ENCODE measurements at places on chromosomes 7 and 10.
A peak's percentile ranks its signal among the peaks of the same experiment; 100 is the strongest.

GRCh38 chr7:73799282-73800141 is 29.4 kb upstream of the CLDN3 start:
- DNase-seq: peak; percentile 2

- no peak for DNase-seq
These were observed 170.8 kb upstream of the HABP2 start for GRCh38 chr10:113381981-113382509.

DNA sequence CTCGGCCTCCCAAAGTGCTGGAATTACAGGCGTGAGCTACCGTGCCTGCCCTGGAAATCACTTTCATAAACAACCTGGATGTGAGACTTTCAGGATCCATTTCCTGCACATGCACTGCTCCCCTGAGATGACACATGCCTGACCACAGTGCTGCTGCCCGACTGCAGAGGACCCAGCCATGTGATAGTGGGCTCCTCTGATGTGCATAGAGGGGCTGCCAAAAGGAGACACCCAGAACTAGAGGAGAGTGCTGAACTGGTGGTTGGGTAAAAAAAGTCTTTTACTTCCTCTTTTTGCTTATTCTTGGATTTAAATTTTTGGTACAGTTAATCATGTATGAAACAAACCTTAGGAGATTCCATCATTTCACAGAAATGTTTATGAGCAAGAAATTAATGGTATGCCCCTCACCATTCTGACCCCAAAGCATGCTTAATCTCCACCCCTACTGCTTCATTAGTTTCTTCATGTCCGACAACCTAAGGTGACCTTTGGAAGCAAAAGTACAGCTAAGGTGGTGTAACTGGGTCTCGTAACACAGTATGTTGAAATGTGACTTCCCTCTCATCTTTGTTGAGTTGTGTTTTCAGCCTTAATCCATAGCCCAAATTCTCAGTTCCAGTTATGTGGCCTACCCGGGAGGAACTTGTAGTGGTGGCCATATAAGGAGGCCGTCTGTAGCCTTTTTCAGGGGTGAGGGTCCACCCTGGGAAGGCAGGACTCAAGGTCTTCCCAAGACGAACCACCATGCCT is 111.1 kb downstream of the RNF216 start:
- no peak for DNase-seq

DNA sequence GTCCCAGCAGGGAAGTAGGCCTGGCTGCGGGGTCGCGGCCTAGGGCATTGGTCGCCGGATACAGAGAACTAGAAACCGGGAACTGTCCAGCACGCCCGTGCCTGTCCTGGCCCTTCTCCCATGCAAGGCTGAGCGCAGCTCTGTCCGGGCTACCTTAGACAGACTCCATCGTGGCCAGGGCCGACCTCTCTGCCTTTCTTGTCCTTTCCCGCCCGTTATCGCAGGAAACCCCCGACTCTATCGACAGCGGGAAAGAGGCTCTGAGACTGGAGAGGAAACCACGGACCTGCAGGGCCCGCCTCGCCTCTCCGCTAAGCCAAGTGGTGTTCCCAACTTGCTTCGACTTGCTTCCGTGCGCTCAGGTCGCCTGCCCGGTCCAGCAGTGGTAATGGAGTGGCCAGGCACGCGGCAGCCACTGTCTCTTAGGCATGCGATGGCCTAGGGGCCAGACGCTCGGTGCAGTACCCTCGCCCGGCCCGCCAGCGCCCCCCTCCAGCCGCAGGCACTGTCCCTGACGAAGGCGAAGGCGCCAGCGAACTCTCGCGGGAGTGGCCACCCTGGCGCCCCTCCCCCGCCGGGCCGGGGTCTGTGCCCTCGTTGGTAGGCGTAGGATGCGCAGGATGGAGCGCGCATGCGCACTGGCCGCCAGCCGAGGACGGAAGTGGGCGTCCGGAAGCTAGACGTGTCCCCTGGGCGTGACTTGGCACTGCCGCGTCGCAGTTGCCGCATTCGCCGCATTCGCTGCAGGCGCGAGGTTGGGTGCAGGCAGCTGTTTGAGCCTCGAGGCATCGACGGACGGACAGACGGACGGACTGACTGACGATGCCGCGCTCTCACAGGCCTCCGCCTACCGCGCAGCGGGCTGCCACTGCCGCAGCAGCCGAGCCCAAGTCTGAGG is 54.4 kb downstream of the MCMBP start:
- peak; percentile 89 for DNase-seq

DNA sequence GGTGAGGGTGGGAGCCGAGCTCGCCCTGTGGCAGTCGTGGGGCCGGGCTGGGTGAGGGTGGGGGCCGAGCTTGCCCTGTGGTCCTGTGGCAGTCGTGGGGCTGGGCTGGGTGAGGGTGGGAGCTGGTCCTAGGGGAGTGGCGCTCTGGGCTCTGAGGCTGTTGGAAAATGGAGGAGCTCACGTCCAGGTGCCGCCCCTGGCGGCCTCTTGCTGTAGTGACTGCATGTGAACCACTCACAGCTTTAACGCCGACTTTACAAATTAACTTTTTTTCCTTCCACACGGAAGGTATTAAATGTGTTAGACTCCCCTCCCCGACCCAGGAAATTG is 312.6 kb downstream of the WDR37 start:
- DNase-seq: no peak

GRCh38 chr10:98390406-98390805 is 24.6 kb downstream of the PYROXD2 start:
- DNase-seq: no peak

GRCh38 chr7:33959676-33960075 is 54.3 kb downstream of the BMPER start:
- no peak for DNase-seq

DNA sequence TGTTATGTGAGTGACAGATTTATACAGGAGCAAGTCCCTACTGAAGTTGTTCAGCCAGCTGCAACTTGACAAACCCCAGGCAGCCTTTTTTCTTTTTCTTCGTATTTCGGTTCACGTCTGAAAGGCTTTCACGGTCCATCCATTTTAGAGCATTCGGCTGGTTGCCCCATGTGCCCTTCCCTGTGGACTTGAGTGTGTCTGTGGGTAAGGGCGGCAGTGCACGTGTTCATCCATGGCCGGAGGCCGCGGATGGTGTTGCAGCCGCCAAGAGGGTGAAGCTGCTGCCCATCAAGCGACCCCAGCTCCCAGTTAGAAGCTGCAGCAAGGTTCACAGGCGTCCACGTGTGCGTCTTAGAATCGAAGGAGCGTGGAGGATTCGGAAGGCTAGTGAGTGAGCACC is 35.9 kb downstream of the PPP2R2D start:
- peak; percentile 37 for DNase-seq

GRCh38 chr7:158439035-158439434 is 148.6 kb downstream of the PTPRN2 start:
- DNase-seq: no peak

DNA sequence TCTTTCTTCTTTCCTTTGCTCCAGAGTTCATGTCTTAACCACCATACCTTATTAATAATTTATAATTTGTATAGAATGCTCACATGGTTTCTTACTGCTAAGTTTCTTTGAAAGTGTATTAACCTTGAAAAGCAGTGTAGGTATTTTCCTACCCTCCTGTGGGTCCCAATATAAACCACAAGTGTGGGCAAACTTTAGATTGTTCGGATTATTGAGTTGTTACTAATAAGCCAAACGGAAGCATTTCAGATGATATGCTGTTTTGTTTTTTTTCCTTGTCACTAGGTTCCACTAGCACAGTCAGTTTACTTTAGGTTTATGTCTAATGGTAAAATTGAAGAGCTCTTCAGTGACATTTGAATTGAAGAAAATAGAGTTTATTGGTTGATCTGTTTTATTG is 10.2 kb downstream of the SSBP1 start:
- DNase-seq: no peak

GRCh38 chr10:131312478-131312836 is 936 bp upstream of the TCERG1L start:
- no peak for DNase-seq
